Left renal cortex interstitium (tissue), 4 donors: ENCODE measurements at places on chromosomes 5 and 9.

GRCh38 chr9:133048595-133048994 is 13.2 kb upstream of the CEL start:
- DNase-seq = no peak

DNA sequence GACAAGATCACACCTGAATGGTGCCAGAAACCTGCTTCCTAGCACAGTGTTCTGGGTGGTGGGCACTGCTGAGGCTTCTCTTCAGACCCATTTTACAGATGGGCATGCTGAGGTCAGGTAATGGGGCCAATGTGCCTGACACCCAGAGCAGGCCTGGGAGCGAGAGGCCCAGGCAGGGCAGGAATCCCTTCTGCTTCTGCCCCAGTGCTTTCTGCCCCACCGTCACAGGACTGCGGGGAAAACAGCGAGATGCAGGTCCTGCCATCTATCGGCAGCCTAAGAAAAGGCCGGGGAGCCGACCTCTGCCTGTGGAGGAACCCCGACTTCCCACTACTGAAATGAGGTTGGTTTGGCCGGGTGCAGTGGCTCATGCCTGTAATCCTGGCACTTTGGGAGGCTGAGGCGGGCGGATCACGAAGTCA is 22.8 kb upstream of the RNU6ATAC start:
- DNase-seq = no peak

DNA sequence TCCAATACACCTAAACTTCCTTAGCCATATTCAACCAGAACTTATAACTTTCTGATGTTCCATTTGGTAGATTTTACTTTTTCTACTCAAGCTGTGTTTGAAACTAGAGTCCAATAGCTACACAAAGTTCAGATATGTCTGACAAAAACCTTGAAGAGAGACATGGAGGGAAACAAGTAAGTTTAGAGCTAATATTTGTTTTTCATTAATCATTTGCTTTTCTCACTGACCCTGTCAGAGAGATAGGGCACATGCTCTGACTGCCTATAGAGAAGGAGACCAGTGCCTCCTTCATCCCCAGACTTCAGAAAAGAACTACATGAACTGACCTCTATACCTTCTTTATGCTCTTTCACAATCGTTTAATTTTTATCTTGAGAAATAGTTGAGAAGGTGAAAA is 157.0 kb upstream of the PPP1R2B start:
- DNase-seq = no peak

DNA sequence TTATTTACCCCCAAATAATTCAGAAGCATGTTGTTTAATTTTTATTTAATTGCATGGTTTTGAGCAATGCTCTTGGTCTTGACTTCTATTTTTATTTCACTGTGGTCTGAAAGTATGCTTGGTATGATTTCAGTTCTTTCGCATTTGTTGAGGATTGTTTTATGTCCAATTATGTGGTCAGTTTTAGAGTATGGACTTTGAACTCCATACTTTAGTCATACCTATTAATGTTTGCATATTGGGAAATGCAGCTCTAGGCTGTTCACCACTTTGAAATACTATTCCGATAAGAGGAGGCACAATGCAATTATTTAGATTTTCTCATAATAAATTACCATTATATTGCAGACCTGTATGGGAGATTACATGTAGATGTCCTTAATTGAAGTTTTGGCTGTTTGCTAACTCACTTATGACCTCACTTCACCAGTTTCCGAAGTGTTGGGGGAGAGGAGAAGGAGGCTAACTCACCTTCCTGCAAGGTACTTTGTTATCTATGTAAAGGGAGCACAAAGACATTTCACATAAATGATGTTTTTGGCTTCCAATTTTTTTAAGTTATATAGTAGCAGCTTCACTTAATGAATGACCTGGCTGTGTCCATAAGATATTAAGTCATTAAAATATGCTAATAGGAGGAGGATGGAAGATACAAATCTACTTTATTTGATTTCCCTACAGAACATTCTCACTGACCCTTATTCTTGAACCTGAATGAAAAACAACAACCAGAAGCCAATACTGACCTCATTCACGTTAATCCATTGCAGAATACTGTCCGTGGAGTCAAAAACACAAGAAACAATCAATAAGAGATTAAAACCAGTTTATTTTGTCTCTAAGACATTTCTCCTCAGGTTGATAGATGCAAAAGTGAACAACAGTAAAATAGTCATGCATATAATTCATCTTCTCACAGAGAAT is 970.3 kb upstream of the ARRDC3 start:
- DNase-seq = no peak

- DNase-seq = no peak
Measured at GRCh38 chr5:61599370-61600122, 267.5 kb downstream of the ZSWIM6 start.

- no peak for DNase-seq
Measured at GRCh38 chr9:125894566-125894965, 147.4 kb downstream of the PBX3 start.

- DNase-seq = no peak
Measured at GRCh38 chr5:54689411-54690251, 172.1 kb downstream of the SNX18 start.

DNA sequence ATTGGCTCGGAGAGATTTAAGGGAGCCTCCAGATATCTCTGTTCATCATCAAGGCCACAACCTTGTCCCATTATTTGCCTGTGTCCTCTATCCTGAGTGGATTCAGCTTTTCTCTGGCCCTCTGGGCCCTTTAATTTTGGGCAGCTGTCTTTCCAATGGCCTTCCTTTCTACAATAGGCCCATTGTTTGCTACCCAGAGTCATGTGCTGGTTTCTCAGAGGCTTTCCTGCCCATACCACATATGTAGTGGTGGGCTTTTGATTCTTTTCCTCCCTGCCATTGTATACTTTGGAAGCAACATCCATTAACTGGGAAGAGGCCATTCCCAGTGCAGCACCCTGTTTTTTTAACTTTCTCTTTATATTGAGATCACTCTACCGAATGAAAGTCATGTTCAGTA is 233.9 kb upstream of the SGCD start:
- DNase-seq = no peak

DNA sequence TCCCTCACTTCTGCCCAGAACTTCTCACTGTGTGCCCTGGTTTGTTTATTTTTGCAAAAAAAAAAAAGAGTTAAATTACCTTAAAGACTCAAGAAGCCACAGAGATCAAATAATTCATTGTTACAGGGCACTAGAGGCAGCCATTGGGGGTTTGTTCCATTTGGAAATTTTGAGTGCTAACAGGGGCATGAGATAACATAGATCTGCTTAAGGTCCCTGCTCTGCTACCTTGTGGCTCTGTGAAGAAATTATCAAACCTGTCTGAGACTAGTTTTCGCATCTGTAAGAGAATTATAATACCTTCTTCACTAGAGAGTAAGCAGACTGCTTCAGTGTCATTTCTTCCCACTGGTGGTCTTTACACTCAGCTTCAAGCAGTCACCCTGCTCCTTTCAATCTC is 394 bp downstream of the TLR4 start:
- DNase-seq = no peak

- DNase-seq = peak; percentile 21
Measured at GRCh38 chr5:170151097-170151831, 45.6 kb downstream of the FOXI1 start.

GRCh38 chr9:101727612-101728524 is 10.6 kb downstream of the GRIN3A start:
- DNase-seq = no peak

- no peak for DNase-seq
Measured at GRCh38 chr5:57776035-57776434, 293.4 kb upstream of the ACTBL2 start.

- no peak for DNase-seq
Measured at GRCh38 chr5:139132515-139132914, 65.7 kb downstream of the SIL1 start.

DNA sequence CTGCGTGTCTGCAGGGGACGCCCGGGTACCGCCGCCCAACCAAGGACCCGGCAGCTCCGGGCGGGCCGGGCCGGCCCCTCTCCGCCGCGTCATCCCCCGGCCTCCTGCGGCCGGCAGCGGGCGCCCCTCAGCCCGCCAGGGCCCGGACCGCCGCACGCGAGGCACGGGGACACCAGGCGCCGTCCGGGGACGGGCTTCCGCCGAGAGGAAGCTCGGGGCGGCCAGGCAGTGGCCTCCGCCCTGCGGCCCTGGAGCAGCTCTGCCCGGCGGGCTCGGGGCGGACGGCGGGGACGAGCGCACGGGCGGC is 373 bp downstream of the FBXW5 start:
- DNase-seq = no peak

- no peak for DNase-seq
Measured at GRCh38 chr5:179246227-179246626, 99.0 kb downstream of the ADAMTS2 start.

DNA sequence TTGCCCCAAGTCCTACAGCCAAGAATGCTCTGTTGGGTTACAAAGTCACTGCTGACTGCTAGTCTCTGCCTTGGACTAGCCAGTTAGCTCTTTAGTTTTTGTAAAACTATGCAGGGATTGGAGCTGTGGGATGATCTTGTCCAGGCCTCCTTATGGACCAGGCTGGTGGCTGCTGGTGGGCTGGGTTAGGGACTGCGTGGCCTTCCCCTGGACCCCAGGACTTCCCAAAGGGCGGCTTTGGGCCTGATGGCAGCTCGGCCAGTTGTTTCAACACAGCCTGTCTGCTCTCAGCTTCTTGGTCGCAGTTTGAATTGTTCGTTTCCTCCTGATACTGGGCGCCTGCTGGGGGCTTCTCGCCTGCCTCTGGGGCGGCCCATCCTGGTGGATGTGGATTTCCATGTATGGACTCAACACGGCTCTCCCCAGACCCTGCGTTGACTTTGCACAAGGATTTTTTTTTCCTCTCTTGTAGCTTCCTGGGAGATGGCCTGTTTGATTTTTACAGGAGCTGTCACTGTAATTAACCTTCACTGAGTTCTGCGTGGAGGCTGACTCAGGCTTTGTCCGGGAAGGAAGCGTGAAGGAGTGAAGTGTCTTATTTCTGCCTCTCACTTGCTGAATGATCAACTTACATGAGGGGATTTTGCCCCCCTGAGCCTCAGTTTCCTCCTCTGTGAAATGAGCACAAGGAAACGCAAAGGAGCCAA is 91.9 kb upstream of the NEURL1B start:
- no peak for DNase-seq

DNA sequence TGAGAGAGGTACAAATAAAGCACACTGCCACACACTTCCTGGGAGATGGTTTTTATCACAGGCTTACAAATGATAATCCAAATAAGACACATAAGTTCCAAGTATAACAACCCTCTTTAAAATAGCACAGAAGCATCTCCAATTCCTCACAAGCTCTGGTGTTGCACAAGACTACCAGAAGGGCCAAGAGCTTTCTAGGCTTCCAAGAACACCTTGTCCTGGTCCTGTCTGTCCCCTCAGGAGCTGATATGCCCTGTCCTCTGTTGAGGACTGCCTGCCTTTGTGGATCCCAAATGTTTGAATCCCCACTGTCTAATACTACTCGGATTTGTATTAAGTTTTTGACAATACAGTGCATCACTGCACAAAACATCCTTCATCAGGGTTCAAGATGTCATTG is 110.1 kb downstream of the SPOCK1 start:
- DNase-seq = no peak

- DNase-seq = no peak
Measured at GRCh38 chr9:94160594-94161501, 76.6 kb downstream of the PTPDC1 start.

DNA sequence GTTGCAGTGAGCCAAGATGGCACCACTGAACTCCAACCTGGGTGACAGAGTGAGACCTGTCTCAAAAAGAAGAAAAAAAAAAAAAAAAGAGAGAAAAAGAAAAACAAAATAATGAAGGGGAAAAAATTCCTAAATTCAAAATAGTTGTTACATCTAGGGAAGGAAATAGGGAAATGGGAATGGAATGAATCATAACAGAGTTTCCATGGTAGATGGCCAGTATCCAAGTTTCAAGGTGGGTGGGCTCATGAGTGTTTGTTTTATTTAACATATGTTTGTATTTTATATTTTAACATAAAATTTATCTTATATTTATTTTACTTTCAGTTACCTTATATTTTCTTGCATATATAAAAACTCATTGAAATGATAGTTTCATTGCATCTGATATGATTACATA is 215.6 kb downstream of the ARHGEF28 start:
- no peak for DNase-seq

GRCh38 chr9:89177012-89177943 is 1.3 kb downstream of the SHC3 start:
- no peak for DNase-seq

GRCh38 chr5:14687023-14687665 is 22.6 kb downstream of the OTULIN start:
- DNase-seq = no peak
